ENCODE measurements at places on chromosomes 2 and 18. TPM values are rescaled to one million over a fixed set of nuclear protein-coding genes. Genes with fewer than 3 reads are reported as not detected.
A peak's percentile ranks its signal among the peaks of the same experiment; 100 is the strongest.

Gene SERPINB7
- not detected for polyA plus RNA-seq

Gene FBXO41
- 0.19 TPM for polyA plus RNA-seq

Gene FLACC1
- polyA plus RNA-seq = 1.2 TPM

Gene IL18RAP
- not detected for polyA plus RNA-seq

Gene MSTN
- polyA plus RNA-seq = 47.4 TPM

Gene CYBRD1
- polyA plus RNA-seq = 123 TPM

Gene CPLX4
- polyA plus RNA-seq = not detected

Gene DPP10
- 0.52 TPM for polyA plus RNA-seq

GRCh38 chr2:8684540-8684877, 2.7 kb downstream of the ID2 start:
- DNase-seq = no peak

DNA sequence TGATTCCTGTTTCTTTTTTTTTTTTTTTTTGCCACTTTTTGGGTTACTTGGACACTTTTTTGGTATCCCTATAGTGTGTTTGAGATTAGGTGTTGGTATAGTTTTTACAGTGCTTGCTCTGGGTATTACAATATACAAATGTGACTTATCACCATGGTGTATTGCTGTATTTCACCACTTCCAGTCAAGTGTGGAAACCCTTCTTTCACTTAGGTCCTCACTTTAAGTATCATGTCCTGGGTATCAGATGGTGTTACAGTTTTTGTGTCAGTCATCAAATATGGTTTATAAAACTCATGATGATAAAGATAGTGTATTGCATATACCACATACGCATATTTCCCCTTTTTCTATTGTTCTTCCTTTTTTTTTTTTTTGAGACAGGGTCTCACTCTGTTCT, 1.8 kb downstream of the ATP9B start:
- DNase-seq = no peak

GRCh38 chr2:109438773-109439389, 174.9 kb downstream of the SEPTIN10 start:
- DNase-seq = no peak

DNA sequence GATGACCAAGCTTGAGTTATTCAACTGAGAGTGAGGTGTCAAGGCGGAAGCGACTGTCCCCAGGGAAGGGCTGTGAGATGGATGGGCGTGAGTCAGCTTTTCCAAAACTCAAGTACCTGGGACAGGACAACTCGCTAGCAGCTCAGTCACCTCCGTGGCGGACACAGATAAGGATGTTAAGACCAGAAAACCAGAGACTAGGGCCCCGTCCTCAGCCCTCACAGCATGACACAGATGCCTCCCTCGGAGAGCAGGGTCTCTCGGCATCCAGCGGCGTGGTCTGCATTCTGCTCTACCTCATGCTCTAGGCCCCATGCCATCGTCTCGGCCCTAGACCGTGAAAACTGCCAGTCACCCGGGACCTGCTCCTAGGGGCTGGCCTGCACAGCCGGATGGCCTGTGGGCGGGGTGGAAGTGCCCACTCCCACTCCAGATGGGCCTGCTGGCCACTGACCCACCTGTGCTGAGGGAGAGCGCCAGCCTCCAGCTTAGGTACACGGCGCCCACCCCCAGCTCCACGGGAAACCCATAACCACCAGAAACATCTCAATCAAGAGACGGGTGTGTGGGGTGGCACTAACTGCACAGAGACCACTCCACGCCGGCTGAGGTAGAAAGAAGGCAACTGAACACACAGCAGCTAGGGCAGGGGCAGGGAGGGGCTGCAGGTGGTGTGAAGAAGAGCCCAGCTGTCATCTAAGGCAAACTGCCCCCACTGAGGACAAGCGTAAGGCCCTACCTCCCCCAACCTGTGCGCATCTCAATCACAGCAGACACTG, 39.8 kb downstream of the ANO7 start:
- DNase-seq = no peak

- no peak for DNase-seq
Observed at GRCh38 chr2:121202541-121203310, 82.3 kb downstream of the TFCP2L1 start.

- DNase-seq = no peak
Observed at GRCh38 chr18:35466815-35467623, 30.7 kb downstream of the INO80C start.

DNA sequence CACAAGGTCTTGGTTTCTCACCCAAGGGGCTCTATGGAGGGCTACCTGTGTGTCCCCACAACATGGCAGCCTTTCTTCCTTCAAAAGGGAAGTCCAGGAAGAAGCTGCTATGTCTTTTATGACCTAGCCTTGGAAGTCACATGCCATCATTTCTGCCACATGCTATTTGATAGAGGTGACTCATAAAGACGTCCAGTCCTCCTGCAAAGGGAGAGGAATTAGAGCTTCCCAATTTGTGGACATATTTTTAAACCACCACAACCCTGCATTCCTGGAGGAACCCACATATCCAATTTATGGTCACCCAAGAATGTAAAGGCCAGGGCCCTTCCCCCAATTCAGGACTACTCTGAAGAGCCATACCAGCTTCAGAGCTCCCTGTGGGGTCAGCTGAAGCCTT, 246.2 kb downstream of the CYP26B1 start:
- no peak for DNase-seq

DNA sequence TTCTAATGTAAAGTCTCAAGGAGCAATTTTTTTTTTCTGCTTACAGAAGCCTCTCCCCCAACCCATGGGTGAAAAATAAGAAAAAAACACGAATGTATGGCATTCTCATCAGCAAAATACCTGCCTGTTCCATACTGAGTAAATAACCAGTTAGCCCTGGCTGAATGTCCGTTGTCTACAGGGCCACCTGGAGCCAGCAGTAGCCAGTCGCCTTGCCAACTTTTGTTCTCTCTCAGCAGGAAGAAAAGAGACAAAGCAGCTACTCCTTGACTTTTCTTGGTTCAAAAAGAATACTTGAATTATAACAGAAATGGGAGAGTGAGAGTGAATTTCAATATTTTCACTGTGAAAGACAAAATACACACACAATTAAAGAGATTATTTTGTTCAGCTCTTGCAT, 532.9 kb upstream of the CRIM1 start:
- no peak for DNase-seq

DNA sequence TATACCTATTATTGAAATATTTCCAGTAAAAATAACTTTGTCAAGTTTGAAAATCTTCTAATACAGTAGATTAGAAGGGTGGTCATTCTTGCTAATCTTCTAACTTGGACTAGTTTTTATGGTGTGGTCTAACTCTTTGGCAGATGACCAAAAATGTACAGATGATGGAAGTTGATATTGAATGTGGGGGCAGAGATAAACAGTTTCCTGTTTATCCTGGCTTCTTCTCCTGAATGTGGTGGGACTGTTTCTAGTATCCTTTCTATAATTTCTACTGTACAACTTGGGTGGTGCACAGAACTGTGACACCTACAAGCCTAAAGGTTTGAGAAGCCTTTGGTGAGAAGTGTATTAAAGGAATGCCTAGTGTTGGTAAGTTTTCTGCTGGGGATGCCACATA, 178.7 kb downstream of the PDE11A start:
- DNase-seq = no peak

DNA sequence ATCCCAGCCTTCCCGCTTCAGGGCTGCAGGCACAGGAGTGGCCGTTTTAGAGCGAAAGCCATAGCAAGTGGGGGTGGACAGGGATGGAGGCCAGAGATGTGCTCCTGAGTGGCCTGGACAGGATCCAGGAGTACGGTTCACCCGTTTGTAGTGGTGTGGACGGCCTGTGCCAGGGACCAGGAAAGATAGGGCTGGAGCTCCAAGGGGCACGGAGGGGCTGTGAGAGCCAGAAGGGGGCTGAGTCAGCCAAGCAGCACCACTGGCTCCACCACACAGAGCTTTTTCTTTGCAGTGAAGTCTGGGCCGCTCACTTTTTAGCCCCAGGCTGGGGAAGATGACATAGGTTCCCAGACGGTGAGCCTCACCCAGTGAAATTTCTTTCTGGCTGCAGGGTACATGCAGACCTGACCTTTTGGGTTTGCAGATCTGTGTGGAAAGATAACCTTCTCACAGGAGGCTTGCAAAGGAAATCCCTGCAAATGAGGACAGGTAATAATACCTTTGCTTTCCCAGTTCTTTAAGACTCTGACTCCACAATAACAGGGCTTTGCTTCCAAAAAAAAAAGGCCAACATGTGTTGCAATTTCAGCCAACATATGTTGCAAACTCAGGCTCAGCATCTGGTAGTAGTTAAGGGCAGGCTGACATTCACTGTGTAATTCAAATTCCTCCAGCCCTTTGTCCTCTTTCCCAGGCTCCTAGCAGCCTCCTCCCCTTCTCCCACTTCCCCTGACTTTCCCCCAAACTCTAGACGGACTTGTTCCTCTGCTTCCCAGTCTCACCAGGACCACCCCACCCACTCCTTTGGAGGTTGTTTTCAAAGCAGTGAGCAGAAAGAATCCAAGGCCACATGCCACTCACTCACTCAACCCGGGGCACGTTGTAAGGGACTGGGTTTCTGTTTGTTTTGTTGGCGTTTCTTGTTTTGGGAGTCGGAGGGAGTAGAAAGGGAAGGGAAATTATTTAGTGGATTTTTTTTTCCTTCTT, 20.3 kb upstream of the LAPTM4A start:
- peak; percentile 92 for DNase-seq

DNA sequence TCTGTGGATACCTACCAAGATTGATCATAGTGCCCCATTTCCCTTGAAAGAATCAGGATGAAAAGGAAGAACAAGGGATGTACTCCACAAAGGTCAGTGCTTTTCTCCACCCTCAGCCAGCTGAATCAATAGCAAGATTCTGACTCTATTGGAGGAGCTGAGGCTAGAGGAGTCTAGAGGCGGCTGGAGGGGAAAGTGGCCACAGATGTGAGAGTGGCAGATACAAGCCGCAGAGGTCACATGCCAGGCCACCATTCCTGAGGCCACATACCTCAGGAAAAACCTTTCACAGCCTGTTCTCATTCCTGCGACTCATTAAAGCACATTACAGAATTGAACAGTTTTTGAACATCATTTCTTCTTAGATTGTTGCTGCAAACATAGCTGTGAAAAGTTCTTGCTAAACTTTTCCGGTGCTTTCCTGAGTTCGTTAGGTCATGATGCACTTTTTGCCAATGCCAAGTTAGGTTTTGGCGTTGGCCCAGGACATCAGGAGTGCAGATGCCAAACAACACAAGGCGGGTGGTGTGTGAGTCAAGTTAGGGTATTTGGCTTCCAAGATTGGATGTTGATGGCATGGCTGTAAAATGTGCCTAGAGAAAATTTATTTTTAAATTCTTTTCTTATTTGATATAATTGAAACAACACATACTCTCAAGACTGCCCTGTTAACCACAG, 160.7 kb upstream of the SP5 start:
- peak; percentile 31 for DNase-seq

DNA sequence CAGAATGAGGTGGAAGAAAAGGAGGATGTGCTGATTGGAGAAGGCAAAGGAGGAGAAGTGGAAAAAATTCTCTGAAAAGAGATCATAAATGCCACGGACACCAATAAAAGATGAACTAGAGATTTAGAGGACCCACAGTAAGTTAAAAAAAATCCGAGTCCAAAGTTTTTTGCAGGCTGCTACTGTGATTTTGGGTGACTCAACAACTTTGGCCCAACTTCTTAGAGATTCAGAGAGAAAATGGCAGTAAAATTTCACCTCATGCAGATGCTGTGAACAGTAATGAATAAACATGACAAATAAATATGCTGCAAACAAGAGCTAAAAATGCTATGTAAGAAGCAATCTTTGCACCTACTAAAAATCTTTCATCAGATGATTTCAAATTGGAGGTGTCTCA, 176.9 kb upstream of the SESTD1 start:
- no peak for DNase-seq

GRCh38 chr2:169221745-169222369, 140.5 kb downstream of the LRP2 start:
- DNase-seq = peak; percentile 1

- DNase-seq = no peak
Observed at GRCh38 chr2:136288249-136288648, 170.3 kb upstream of the CXCR4 start.

DNA sequence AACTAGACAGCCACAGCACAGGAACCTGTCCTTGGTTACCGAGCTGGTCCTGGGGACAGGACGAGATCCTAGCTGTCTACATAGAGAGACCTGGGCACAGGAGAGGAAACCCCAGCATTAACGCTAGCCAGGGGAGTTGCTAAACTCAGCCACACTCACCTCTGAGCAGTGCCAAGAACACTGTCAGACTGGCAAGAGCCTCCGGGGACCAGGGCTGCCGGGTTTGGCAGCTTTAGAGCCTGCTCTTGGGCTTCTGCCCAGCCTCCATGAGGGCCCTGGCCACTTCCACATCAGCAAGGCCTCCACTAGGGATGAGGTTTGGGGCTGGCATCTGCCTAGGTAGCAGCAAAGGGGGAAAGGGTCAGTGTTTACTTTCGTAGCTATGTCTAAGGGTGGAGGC, 6.7 kb downstream of the TMBIM1 start:
- no peak for DNase-seq

DNA sequence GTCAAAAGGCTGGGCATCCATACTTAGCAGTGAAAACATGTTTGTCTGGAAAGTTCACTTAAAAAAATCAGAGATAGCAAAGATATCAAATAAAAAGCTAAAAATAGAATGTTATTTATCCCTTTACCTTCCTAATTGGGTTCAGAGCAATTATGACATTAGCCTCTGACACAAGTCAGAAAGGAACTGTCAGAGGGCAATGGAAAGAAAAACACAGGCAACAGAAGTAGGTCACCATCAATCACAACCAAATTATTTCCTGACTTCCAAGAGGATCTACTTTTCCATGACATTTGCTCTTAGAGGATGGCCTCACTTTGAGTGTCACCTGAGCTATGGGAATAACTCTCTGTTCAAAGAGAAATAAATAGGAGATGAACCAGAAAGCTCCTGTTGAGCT, 27.5 kb downstream of the MYOM1 start:
- no peak for DNase-seq

DNA sequence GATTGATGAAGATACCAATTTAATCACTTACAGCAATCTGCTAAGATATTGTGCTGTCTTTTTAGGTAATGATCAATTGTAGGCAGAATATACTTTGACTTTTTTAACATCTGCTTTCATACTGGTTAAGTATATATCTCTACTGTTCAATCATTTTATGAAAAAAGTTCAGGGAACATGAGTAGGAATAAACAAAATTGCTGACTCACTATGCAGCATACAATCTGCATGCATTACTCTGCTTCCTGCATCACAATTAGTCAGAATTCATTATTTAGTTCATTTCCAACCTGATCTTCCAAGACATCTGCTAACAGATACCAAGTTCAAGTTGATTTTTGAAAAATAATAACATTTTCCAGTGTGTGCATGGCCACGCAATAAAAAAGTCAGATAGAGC, 1430.4 kb upstream of the LRRTM1 start:
- no peak for DNase-seq

DNA sequence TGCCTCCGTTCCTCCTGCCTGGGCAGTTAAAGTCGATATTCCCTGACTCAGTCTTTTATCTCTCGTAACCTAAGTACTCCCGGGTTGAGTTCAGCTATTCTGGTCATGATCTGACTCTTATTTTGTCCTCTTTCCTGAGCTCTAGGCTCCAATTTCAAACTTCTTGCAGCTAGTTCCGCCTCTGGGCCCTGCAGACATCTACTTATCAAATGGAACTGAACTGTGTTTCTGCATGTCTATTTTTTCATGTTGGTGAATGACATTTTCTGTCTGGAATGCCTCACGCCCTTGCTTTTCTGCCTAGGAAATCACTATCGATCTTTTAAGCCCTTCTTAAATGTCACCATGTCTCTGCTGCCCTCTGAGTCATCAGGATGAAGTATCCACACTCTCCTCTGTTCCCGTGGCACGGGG, 101.5 kb downstream of the VAPA start:
- DNase-seq = no peak

- DNase-seq = no peak
Observed at GRCh38 chr2:13550285-13551231, 833.8 kb downstream of the TRIB2 start.

- no peak for DNase-seq
Observed at GRCh38 chr2:172062402-172063004, 22.8 kb upstream of the DLX1 start.

All from muscle of back (tissue), 13 donors.